ENCODE measurements at places on chromosomes 11 and 22. TPM values are rescaled to one million over a fixed set of nuclear protein-coding genes. Genes with fewer than 3 reads are reported as not detected.

Gene DEUP1
- not detected for total RNA-seq

Gene GLB1L2
- total RNA-seq: 0.21 TPM

Gene SPON1
- not detected for total RNA-seq

Gene USP2
- total RNA-seq: 0.13 TPM

Gene CD6
- total RNA-seq: not detected

Gene PRG3
- total RNA-seq: not detected

Gene SLC5A4
- total RNA-seq: 0.66 TPM

Gene CBLIF
- not detected for total RNA-seq

Gene HBE1
- not detected for total RNA-seq

Gene HSD17B12
- total RNA-seq: 125 TPM

Gene SYT8
- not detected for total RNA-seq

Gene ELFN2
- total RNA-seq: 0.04 TPM

Gene KCNJ4
- total RNA-seq: not detected

Gene MUC6
- not detected for total RNA-seq

Gene PKDREJ
- total RNA-seq: 0.04 TPM

Gene OPCML
- total RNA-seq: not detected

Gene ACR
- 0.13 TPM for total RNA-seq

Gene BATF2
- 1.1 TPM for total RNA-seq

Gene PUS3
- 13.9 TPM for total RNA-seq

Gene APBB1
- total RNA-seq: 59.2 TPM

Gene SIK2
- 8.1 TPM for total RNA-seq

Gene CDC45
- 30.7 TPM for total RNA-seq

Gene EFEMP2
- total RNA-seq: 23.9 TPM

Gene OR52I2
- total RNA-seq: not detected

Gene ANO5
- total RNA-seq: 4.7 TPM

Gene RAG2
- total RNA-seq: not detected

Gene CLCF1
- total RNA-seq: 2.2 TPM

Gene SAMM50
- 57.3 TPM for total RNA-seq

Gene CALCA
- total RNA-seq: not detected

Gene ZNF408
- 6.2 TPM for total RNA-seq

Gene SNX32
- 0.79 TPM for total RNA-seq

Gene SLC17A6
- total RNA-seq: not detected

Gene LMNTD2
- total RNA-seq: 0.56 TPM

Gene CABP7
- total RNA-seq: not detected

Gene CSKMT
- 7.5 TPM for total RNA-seq

All from pulmonary artery endothelial cell (primary cell).